ENCODE measurements at places on chromosomes 2 and 18.
A peak's percentile ranks its signal among the peaks of the same experiment; 100 is the strongest.

GRCh38 chr2:96538487-96539214 is 2.1 kb downstream of the ARID5A start:
- DNase-seq: peak; percentile 88

GRCh38 chr2:164644036-164644700 is 22.9 kb upstream of the GRB14 start:
- no peak for DNase-seq

DNA sequence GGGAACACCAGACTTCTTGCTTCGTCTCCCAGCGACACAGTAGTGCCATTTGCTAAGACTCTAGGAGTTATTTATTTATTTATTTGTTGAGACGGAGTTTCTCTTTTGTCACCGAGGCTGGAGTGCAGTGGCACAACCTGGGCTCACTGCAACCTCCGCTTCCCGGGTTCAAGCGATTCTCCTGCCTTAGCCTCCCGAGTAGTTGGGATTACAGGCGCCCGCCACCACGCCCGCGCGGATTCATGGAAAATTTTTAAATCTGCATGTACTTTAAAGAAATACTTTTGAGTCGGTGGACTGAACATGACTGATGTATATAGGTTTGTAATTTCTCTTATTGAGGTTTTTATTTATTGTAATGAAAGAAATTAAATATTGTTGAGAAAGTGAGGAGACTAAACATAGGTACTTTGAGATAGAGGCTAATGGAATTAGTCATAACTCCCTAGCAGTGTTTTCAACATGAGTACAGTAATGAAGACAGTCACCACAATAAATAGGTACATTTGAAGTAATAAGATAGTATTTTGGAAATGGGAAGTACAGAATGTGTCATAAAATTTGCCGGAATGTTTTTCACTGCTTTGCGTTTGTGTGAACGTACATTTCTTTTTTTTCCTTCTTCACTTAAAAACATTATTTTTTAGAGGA is 983 bp downstream of the MTX2 start:
- no peak for DNase-seq

- no peak for DNase-seq
Observed at GRCh38 chr2:79200762-79201161, 41.2 kb upstream of the REG3A start.

DNA sequence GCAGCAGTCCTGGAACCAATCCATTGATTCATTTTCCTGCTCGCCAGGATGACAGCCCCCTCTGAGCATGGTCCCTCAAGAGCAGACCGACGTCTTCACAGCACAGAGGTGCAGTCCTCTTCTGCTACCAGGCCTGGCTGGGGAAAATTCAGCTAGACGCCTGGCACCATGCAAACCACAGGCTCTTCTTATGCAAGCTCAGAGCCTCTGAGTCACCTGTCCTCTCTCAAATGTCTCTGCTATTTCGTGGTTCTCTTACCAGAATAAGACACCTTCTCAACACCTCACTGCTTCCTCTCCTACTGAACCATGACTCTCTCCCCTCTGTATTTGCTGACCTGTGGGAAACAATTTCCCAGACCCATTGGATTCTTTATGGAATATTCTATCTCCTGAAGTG is 79.8 kb upstream of the CYRIA start:
- DNase-seq: no peak

- DNase-seq: no peak
Observed at GRCh38 chr18:13638719-13639595, 87.4 kb downstream of the FAM210A start.

DNA sequence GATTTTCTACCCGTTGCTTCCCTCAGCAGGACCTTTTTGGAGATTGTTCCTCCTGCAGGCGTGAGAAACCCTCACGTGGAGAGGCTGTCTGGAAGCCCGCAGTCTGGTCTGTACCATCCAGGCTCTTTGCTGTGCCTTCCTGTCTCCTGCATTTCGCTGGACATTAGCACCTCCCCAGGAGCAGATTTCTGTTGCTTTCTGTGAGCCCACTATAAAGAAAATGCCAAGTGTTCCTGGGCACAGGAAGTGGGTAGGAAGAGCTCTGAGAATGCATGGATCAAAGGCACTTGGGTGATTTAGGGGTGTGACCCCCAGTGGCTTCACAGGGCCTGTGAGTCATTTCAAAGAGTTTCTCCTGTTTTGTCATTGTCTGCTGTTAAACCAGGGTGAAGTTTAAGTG is 27.3 kb downstream of the SPTBN1 start:
- no peak for DNase-seq

DNA sequence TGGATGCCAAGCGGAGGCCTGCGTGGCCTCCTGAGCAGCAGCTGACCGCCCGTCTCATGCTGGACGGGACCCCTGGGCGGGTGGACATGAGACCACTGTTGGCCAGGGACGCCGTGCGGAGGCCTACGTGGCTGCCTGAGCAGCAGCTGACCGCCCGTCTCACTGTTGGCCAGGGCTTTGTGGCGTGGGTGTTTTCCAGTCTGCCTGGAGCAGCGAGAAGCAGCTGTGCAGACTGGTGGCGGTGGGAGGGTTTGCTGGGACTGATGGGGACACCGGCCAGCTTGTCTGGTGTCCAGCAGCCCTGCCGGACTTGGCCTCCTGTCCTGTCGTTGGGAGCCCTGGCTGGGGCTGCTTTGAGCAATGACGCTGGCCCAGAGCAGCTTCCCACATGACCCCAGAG is 5.8 kb upstream of the D2HGDH start:
- no peak for DNase-seq

GRCh38 chr18:31648966-31649429 is 35.4 kb downstream of the B4GALT6 start:
- DNase-seq: no peak

DNA sequence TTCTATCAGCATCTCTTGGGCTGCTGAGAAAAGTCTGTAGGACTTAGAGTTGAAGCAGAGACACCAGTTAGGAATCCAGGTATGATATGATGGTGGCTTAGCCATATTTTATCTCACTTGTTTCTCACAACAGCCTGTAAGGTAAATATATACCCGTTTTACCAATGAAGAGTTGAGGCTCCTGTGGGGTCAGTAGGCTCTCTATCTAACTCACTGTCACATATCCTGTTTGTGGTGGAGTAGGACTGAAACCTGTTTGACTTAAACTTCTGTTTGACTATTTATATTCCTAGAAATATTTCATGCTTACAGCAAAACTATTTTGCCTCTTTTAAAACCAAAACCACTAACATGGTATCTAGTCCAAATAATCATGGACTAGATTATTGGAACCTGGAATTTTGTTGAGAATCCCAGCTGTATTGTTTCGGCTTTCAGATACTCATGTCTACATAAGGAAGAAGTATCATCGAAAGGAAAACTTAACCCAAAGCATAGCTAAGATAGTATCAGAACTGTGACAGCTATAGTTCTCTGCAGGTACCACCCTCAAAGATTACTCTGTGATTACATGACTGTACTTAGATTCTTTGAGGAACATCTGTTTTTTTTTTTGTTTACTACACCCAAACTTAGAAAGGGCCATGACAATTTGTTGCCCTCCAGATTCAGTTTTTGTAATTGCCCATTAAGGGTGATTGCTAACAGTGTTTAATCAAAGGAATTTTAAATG is 216.1 kb upstream of the THUMPD2 start:
- DNase-seq: no peak

- no peak for DNase-seq
Observed at GRCh38 chr2:160469164-160469563, 24.4 kb downstream of the RBMS1 start.

GRCh38 chr18:72910045-72910444 is 42.3 kb upstream of the NETO1 start:
- no peak for DNase-seq

GRCh38 chr2:83844490-83844889 is 614.6 kb downstream of the SUCLG1 start:
- DNase-seq: no peak

- DNase-seq: no peak
Observed at GRCh38 chr2:36889795-36890194, 76.5 kb downstream of the STRN start.

DNA sequence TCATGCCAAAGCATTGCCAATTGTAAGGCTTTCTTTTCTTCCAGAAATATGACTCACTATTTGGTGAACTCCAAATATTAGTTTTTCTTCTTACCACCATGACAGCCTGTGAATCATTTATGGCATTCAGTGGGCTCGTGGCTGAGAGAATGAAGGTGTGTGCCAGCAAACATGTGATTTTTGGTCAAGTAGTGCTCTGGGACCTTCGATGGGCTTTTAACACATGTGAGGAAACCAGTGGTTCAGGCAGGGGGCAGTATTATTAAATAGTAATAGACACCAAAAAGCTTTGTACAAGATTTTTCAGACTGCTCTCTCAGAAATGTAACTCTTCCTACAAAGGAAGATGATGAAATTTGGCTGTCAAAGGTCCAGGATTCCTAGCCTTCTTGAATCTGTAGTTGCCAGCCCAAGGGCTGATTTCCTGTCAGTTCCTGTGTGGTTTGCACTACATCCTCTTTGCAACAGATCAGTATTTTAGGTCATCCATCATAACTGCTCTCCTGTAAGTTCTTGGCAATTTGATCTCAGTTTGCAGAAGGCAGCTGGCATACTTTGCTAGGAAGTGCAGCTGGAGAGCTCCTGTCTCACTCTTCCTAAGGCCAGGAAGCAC is 64.3 kb downstream of the BABAM2 start:
- no peak for DNase-seq

GRCh38 chr18:67145586-67146292 is 370.8 kb downstream of the DSEL start:
- no peak for DNase-seq

DNA sequence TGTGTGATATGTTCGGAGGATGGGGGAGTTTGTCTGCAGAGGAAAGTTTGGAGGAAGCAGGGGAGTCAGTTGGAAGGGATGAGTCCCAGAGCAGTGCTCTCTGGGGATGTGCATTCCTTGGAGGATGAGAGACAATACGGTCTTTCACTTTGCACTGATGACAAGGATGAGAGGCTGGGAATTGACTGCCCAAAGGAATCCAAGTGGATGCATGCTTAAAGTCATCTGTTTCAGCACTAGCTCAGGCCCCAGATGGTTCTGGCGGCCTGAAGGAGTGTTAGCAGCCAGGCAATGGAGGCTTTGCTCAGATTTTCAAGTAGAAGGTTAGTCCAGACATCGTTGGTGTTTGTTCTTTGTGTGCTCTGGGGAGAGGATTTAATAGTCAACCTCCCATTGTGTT is 100.2 kb downstream of the CRIM1 start:
- no peak for DNase-seq

- DNase-seq: no peak
Observed at GRCh38 chr18:3447068-3447894, 2.7 kb upstream of the TGIF1 start.

DNA sequence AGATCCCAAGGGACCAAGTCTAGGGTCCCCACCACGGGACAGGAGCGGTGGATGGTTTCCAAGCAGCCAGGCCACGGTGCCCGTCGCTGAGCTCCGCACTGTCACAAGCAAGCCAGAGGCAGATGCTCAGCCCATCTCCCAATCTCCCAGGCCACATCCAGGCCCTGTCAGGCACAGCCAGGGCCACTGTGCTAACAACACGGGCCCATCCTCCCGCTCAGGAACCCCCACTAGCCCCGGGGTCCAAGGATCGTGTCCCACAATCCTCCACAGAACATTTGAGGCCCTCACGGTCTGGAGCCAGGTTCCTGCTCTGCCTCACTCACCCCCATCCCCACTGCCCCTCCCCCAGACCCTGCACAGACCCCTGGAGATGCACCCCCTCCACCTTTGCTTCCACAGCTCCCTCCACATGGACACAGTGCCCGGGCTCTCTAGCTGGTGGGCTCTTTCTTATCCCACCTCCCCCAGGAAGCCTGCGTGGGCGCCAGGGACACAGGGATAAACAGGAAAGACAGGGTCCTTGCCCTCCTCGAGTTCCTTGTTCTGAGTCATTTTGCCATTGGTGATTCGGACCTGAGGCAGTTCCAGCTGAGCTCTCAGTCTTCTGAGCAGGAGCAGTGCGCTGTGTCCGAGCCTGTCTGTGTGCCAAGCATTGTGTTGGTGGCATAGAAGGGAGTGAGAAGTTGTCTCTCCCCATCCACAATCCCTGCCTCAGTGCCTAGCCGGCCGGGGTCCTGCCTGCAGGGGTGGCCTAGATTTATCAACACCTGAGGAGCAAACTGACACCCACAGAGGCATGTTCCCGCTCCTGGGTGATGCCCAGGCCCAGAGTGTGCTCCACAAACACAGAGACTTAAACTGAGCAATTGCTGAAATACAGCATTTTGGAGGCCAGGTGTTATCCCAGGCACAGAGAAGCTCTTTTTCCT is 7.0 kb downstream of the CROCC2 start:
- DNase-seq: no peak

- DNase-seq: no peak
Observed at GRCh38 chr2:157777427-157777826, 98.7 kb downstream of the ACVR1 start.

DNA sequence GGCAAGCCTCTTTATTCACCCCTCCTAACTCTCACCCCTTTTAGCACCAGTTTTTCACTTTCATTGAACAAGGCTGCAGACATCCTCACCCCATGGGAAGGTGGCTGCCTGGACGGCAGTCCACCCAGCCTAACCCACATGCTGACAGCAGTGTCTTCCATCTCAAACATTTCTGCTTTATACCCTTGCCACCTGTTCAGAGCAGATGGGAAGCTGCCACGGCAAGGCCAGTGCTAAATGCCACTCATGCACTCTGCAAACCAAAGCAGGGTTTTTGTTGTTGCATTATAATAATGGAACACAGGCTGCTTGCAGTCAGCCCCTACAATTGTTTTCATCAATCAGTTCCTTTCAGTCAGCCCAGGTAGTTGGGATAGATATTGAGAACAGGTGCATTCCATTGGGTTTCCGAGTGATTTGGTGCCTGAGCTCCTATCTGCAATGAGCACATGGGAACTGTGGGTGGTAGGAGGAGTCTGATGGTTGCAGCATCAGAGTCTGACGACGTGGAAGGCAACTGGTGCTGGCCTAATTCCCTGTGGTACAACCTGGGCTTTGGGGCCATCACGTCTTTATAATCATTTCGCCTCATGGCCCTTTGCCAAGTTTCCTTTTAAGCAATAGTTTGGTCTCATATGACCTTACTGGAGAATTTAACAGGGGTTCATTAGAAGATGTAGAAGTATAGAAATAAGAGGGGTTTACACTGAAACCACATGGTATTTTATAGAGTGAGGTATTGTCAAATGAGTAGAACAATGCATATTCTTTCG is 252.5 kb upstream of the SP5 start:
- DNase-seq: no peak

- DNase-seq: no peak
Observed at GRCh38 chr2:197205585-197206215, 104.9 kb downstream of the ANKRD44 start.

- DNase-seq: no peak
Observed at GRCh38 chr2:66461001-66461663, 26.2 kb downstream of the MEIS1 start.

DNA sequence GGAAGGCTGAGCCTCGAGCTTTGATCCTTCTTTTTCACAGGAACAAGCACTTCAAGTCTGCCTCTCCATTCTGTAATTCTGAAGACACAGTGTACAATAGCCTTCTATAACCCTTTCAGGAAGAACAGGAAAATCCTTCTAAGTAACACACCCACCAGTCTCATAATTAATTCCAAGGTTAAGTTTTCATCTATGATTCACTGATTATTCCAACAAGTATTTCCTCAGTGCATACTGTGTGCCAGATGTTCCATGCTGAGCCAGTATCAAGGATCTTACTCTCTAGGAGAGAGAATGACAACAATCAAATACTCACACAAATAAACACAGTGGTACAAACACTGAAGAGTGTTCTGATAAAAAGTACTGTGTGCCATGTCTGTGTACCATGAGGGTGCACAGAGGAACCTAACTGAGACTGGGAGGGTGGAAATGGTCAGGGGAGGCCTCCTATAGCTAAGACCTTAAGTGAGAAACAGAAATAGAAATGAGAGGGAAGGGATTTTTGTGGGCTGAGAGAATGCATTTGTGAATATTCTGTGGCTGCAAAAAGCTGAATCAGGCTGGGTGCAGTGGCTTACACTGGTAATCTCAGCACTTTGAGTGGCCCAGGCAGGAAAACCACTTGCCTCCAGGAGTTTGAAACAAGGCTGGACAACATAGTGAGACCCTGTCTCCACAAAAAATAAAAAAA is 7.3 kb upstream of the MTLN start:
- DNase-seq: no peak
